ENCODE measurements at places on chromosomes 4 and X. TPM values are rescaled to one million over a fixed set of nuclear protein-coding genes. Genes with fewer than 3 reads are reported as not detected.

The ASB9 gene
- 5.7 TPM for polyA plus RNA-seq

The BMX gene
- 0.73 TPM for polyA plus RNA-seq

The UGT8 gene
- 4.9 TPM for polyA plus RNA-seq

The PDLIM3 gene
- 30.6 TPM for polyA plus RNA-seq

The CFAP47 gene
- polyA plus RNA-seq, result 0.07 TPM

The HDAC6 gene
- polyA plus RNA-seq, result 81.2 TPM

The PNCK gene
- polyA plus RNA-seq, result 0.28 TPM

The CENPVL2 gene
- not detected for polyA plus RNA-seq

The DRD5 gene
- not detected for polyA plus RNA-seq

The NEK1 gene
- polyA plus RNA-seq, result 2.1 TPM

The PRRG3 gene
- 0.08 TPM for polyA plus RNA-seq

The MAEA gene
- 69.3 TPM for polyA plus RNA-seq

The HS6ST2 gene
- polyA plus RNA-seq, result 2.0 TPM

The MXD4 gene
- 51.4 TPM for polyA plus RNA-seq

The SSX4B gene
- not detected for polyA plus RNA-seq

The ATP8A1 gene
- polyA plus RNA-seq, result 4.8 TPM
